ENCODE measurements at places on chromosomes 16 and 17.

- DNase-seq: no peak
Observed at GRCh38 chr16:11964761-11965551, at the start of gene TNFRSF17. Gene TNFRSF17 (plus strand): TSS chr16:11965210. CDS start chr16:11965325, 115 bp downstream.

- DNase-seq: no peak
Observed at GRCh38 chr17:78665952-78666920, 89.0 kb upstream of the DNAH17 start.

DNA sequence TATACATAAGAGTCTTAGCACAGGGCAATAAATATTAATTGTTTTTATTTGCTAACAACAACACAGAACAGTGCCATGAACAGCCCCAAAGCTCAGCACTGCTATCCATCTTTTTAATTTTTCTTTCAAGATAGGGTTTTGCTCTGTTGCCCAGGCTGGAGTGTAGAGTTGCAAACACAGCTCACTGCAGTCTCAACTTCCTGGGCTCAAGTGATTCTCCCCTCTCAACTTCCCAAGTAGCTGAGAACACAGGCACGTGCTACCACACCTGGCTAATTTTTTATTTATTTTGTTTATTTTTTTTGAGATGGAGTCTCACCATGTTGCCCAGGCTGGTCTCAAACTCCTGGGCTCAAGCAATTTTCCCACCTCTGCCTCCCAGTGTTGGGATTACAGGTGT lies 47.6 kb upstream of the AKAP1 start:
- DNase-seq: no peak

DNA sequence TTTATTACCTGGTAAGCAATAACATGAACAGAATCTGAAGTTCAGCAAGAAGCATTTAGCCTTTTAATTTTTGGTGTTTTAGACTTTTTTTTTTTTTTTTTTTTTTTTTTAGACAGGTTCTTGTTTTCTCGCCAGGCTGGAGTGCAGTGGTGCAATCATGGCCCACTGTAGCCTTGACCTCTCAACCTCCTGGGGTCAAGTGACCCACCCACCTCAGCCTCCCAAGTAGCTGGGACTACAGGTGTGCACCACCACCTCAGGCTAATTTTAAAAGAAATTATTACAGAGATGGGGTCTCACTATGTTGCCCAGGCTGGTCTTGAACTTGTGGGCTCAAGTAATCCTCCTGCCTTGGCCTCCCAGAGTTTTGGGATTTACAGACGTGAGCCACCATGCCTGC lies 173.0 kb upstream of the RBL2 start:
- DNase-seq: no peak

- no peak for DNase-seq
Observed at GRCh38 chr16:8937803-8938202, 25.9 kb downstream of the USP7 start.

GRCh38 chr16:66229651-66230050 lies 136.8 kb upstream of the CDH5 start:
- DNase-seq: no peak

DNA sequence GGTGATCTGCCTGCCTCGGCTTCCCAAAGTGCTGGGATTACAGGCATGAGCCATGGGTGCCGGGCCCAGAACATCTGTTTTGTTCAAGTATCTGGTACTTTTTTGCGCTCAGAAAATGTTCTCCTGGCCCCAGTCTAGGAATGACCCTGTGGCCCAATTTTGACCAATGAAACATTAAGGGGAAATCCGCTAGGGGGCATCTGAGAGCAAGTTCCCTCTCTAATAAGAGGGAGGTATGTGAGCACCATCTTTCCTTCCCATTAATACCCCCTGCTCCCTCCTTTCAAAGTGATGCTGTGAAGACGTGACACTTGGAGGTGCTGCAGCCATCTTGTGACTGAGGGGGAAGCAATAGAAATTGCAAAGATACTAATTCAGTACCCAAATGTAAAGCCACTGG lies 16.5 kb upstream of the CLEC3A start:
- peak; percentile 56 for DNase-seq

- no peak for DNase-seq
Observed at GRCh38 chr16:83171396-83171795, 544.6 kb downstream of the CDH13 start.

DNA sequence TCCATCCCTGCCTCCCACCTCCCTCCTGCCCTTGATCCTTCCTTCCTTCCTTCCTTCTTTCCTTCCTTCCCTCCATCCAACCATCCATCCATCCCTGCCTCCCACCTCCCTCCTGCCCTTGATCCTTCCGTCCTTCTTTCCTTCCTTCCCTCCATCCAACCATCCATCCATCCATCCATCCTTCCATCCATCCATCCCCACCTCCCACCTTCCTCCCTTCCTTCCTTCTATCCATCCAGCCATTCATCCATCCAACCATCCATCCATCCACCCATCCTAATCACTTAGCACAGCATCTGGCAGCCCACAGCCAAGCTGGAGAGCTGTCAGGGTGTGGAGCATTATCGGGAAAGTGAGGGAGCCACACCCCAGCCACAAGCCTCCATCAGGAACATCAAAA lies 54.5 kb downstream of the TK2 start:
- DNase-seq: no peak

DNA sequence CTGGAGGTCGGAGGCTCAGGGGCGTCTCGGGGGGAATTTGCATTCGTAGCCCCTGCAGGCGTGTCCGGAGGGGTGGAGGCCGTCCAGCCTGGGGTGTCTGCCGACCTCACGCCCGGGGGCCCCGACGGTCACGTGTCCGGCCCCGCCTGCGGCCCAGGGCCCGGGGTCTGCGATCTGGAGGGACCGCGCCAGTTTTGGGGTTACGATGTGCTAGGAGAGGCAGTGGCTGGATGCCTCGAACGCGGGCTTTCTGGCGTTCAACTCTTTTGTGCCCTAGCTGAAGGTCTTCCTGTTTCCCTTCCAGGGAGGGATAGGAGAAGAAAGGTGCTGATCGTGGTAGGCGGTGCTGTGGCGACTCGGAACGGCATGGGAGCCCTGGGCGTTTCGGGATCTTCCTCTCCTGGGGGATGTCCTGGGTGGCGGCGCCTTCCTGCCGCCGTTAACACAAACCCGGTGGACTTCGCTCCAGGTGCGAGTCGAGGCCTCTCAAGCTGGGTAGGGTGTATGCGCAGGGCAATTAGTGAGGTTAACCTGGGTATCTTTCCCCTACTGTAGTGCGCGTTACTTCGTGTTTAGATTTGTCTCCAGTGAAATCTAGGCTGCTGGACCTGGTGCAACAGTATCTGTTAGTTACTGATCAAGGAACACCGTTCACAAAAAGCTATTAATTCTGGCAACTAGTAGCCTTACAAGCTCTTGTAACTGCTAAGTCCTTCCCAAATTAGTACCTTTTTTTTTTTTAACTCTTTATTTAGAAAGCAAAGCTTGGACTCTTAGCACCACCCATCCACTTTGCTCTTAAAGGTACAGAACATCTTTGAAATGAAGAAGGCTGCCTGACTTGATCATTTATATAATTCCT lies 1.3 kb downstream of the AKAP1 start:
- DNase-seq: peak; percentile 76

DNA sequence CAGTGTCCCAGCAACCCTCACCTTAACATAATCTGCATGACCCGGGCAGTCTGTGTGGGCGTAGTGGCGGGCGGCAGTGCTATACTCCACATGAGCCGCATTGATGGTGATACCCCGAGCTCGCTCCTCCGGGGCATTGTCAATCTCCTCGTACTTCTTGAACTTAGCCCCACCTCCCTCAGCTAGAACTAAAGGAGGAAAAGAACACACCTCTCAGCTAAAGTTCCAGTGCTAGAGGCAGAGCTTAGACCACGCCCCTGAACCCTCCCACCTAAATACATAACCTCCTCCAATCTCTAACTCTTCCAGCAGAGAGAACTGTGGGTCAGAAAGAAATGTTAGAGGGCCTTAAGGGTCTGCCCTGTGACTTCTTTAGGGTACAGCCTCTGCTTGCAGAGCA lies 855 bp downstream of the TUFM start:
- DNase-seq: peak; percentile 69

GRCh38 chr17:49746791-49747490 lies 17.0 kb downstream of the FAM117A start:
- DNase-seq: no peak

GRCh38 chr16:14606102-14606501 lies 24.0 kb downstream of the PARN start:
- no peak for DNase-seq

- peak; percentile 87 for DNase-seq
Observed at GRCh38 chr16:56869513-56870275, 4.7 kb downstream of the SLC12A3 start.

- peak; percentile 14 for DNase-seq
Observed at GRCh38 chr17:10622617-10623485, 34.3 kb downstream of the MYH3 start.

GRCh38 chr17:49851387-49852291 lies 3.8 kb upstream of the TAC4 start:
- peak; percentile 93 for DNase-seq

DNA sequence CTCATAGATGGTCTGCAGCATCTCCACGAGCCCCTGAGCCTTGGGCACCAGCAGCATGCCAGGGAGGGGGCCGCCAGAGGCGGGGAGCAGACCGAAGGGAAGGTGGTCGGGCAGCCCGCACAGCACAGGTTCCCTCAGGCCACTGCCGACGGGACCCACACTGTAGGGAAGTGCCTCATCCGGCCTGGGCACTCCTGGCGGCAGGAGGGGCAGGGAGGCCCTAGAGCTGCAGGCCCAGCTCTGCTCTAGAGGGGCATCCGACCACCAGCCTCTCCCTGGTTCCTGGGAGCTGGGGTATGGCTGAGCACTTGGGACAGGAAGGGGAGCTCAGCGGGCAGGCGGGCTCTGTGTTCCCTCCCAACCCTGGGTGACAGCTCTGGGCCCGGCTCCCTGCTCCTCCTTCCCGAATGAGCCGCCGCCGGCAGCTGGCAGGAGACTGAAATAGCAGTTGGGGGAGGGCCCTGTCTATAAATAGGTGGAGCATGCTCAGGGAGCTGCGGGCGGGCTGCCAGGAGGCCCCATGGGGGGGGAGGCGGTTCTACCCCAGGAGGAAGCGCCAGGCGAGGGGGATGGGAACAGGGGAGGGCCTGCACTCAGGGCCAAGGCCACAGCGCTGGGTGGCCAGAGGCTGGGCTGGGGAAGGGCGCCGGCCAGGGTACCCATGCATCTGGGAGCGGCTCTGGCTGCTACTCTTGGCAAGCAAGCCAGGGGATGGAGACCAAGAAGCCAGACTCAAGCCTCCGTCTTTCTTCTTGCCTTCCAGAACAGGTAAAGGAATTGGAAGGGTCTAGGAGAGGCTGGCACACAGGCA lies 12.4 kb downstream of the HDAC5 start:
- peak; percentile 98 for DNase-seq

DNA sequence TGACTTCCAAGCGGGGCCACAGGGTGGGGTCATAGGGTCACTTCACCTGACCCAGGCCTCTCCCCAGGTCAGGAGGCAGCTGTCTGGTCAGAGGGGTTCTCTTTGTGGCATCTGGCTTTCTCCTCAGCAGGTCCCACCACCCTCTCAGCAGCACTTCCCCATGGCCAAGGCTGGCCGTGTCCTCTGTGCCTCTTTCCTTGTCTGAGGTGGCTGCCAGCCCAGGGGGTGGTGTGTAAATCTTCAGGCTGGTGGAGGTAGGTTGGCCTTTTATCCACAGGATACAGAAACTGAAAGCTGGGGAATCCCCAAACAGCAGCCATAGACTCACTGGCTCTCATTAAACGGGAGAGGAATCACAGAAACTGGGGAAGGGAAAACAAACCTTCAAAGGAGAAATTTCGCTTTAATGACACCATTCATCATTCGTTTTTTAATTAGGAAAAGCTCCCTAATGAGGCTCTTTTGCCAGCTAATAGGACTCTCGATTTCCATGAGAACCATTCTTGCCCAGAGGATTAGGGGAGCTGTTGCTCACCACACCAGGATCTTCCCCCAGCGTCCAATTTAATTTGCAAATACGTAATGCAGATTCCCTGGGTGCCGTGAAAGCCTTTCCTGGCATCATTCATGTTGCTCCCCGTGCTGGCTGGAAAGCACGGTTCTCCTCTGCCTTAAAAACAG lies 18.0 kb downstream of the C17orf75 start:
- peak; percentile 73 for DNase-seq
